Ureter (tissue), 1 donor: ENCODE measurements at places on chromosomes 6 and 20. TPM values are rescaled to one million over a fixed set of nuclear protein-coding genes. Genes with fewer than 3 reads are reported as not detected.

The SCUBE3 gene
- total RNA-seq, result 10.0 TPM

The SNX21 gene
- 31.4 TPM for total RNA-seq

The MATN4 gene
- not detected for total RNA-seq

The ZNF391 gene
- 8.0 TPM for total RNA-seq

The CDH22 gene
- total RNA-seq, result 0.23 TPM

The EHMT2 gene
- total RNA-seq, result 53.4 TPM

The REV3L gene
- total RNA-seq, result 60.5 TPM

The KCNK5 gene
- 9.8 TPM for total RNA-seq

GRCh38 chr6:25022140-25022553, 86.4 kb upstream of the RIPOR2 start:
- no peak for DNase-seq

GRCh38 chr6:3631877-3632276, 119.6 kb downstream of the PXDC1 start:
- DNase-seq, result no peak

GRCh38 chr6:107509506-107509905, 19.6 kb downstream of the SOBP start:
- DNase-seq, result no peak

DNA sequence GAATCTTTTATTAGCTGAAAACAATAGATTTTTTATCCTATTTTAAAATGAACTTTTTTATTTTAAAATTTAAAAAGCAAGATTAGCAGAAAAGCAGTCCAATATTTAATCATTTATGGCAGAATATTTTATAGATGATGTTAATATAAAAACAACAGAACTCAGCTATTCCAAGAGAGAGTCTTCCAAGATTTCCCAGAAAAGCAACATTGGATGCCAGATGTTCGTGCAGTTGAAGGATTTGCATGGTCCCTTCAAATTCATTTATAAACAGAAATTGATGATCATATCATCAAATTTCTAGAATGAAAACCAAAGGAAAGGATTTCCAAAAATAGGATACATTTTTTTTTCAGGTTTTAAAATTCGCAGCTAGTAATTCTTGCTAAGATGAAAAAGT, 25.4 kb upstream of the CNKSR3 start:
- DNase-seq, result no peak

DNA sequence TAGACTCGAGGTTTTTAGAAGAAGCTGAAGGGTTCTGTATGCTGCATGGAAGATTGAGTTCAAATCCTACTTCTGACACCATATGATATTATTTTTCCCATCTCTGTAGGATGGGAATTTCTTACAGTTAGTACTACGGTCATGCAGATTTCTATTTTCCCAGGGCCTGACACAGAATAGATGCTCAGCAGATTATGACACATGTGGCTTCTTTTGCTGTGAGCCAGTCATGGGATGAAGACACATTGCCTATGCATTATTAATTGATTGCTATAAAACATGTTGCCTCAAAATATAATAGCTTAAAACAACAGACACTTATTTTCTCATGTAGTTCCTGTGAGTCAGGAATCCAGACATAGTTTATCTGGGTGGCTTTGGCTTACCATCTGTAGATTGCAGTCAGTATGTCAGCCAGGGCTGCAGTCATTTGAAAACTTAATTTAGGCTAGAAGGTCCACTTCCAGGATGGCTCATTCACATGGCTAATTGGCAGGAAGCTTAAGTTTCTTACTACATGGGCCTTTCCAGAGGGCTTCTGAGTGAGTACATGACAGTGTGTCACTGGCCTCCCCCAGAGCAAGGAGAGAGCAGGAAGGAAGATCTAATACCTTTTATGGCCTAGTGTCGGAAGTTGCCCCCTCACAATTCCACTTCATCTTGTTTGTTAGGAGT, 29.5 kb downstream of the TOP1 start:
- no peak for DNase-seq

- peak; percentile 92 for DNase-seq
Measured at GRCh38 chr6:26158076-26158580, 70.9 kb downstream of the HFE start.

- DNase-seq, result no peak
Measured at GRCh38 chr6:105859457-105859856, 226.7 kb upstream of the PRDM1 start.

DNA sequence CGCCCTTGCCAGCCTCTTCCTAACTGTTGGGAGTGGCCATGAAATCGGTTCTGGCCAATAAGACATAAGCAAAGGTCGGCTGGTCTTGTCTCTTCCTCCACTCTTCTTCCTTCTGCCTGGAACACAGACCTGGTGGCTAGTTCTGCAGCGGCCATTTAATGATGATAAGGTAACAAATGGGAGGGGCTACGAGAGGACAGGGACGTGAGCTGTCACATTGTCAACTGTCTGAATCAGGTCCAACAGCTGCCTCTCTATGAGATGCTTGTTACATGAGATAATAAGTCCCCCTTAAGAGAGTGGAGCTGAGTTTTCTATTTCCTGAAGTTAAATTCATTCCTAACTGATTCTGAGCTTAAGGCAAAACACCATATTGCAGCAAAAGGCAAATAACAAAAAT, 12.5 kb upstream of the TMEM242 start:
- DNase-seq, result no peak

- DNase-seq, result no peak
Measured at GRCh38 chr20:57013217-57013616, 253.2 kb downstream of the BMP7 start.
